C1 segment of cervical spinal cord (tissue), 14 donors: ENCODE measurements at places on chromosomes 16 and 17.

DNA sequence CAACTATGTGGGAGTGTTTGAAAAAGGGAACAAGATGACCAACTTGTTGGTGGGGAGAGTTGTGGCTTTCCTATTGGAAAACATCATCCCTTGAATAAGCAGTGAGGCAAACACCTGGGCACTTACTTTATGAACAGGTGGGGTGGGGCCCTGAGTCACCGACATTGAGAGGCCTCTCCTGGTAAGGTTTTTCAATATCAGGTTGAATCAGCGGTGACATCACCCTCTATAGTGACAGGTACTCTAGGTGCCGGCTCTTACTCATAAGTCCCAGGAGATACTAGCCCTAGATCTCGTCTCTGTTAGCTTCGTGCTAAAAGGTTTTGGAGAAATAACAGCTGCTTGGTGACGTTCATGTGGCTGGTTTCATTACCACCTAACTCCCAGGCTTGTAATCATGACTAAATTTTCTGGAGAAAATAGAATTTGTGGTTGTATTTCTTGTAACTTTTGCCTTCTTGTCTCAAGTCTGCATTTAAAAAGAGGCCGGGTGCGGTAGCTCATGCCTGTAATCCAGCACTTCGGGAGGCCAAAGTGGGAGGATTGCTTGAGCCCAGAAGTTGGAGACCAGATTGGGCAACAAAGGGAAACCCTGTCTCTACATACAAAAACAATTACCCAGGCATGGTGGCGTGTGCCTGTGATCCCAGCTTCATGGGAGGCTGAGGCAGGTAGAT, 19.3 kb downstream of the CDH1 start:
- no peak for DNase-seq

GRCh38 chr16:47055136-47055885, 81.8 kb upstream of the DNAJA2 start:
- no peak for DNase-seq

GRCh38 chr17:4247361-4247970, 16.3 kb downstream of the ANKFY1 start:
- DNase-seq, result no peak

- DNase-seq, result no peak
These were observed 39.2 kb downstream of the TMEM11 start for GRCh38 chr17:21174713-21175112.

DNA sequence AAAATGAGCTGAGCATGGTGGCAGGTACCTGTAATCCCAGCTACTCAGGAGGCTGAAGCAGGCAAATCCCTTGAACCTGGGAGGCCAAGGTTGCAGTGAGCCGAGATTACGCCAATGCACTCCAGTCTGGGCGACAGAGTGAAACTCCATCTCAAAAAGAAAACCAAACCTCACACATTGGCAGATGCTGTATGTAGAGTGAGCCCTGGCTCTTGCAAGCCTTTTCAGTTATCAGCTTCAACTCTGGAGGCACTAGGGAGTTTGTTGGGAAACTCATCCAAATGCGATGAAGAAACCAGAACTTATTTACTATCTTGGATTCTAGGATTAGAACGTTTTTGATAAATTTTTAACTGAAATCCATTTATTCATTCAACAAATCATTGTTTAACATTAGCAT, 56.9 kb upstream of the RASL10B start:
- DNase-seq, result no peak

DNA sequence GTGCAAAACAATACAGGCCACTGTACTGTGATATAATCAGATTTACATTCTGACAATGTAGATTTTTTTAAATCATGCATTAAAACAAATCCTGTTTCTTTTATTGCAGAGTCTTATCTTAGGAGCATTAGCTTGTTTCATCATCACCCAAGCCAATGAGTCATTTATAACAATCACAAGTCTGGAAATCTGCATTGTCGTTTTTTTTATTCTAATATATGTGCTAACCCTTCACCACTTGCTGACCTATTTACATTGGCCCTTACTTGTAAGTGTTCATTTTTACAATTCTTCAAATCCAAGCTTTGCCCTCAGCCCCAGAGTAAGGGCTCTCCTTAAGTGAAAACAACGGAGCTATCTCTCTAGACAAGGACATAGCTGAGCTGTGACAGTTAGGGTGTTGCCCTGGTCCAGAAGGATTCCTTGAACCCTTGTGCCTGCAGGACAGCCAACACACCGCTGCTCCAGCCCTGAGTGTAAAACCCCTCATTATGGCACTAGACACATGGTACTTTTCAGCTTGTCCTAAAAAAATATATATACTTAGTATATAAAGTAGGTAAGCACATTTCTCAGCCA, 3.7 kb downstream of the CMTM1 start:
- DNase-seq, result no peak

- no peak for DNase-seq
These were observed 630 bp upstream of the HOXB2 start for GRCh38 chr17:48545539-48545938.
